T-cell (primary cell): ENCODE measurements at places on chromosomes 1 and 21.

DNA sequence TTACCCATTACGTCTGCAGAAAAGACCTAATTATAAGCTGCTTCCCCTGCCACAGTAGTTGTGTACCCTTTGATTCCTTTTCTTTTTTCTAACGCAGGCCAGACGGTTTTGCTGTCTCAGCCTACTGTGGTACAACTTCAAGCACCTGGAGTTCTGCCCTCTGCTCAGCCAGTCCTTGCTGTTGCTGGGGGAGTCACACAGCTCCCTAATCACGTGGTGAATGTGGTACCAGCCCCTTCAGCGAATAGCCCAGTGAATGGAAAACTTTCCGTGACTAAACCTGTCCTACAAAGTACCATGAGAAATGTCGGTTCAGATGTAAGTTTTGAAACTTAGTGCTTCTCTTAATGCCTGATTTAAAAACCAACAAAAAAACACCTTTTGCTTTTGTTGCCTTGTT lies 35.8 kb downstream of the ATF6 start:
- no peak for DNase-seq

DNA sequence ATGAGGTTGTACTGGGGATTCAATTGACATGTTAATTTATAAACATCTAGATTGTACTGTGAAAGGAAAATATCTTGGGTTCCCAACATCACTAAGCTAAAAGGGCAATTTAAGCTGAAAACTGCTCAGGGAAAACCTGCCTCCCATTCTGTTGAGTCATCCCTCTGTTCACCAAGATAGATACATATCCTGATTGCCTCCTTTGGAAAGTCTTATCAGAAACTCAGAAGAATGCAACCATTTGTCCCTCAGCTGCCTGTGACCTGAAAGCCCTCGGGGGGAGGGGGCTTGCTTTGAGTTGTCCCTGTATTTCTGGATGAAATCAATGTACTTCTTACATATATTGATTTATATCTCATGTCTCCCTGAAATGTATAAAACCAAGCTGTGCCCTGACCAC lies 187.0 kb upstream of the ETV3 start:
- DNase-seq = no peak

GRCh38 chr1:74392840-74393239 lies 119.6 kb downstream of the LRRC53 start:
- no peak for DNase-seq

- no peak for DNase-seq
Observed at GRCh38 chr1:12654657-12655056, 10.8 kb downstream of the AADACL4 start.

GRCh38 chr1:185432948-185433347 lies 115.9 kb upstream of the IVNS1ABP start:
- DNase-seq = no peak

- DNase-seq = no peak
Observed at GRCh38 chr1:164619006-164619784, 60.2 kb downstream of the PBX1 start.

DNA sequence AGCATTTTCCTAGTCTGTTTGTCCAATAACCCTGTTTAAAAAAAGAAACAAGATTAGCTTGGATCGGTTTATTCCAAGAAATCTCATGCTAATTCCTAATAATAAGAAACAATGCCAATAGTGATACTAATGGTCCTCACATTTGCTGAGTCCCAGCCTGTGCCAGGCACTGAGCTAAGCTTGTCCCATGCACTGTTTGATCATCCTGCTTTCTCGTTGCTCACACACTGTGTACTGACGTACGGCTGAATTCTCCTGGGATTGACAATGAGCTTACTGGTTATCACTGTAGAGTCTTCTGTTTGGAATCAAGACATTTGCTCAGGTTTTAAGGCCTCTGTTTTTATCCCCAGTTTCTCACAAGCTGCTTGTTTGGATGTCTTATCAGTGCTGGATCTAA lies 71.1 kb downstream of the CACNA1E start:
- DNase-seq = no peak

DNA sequence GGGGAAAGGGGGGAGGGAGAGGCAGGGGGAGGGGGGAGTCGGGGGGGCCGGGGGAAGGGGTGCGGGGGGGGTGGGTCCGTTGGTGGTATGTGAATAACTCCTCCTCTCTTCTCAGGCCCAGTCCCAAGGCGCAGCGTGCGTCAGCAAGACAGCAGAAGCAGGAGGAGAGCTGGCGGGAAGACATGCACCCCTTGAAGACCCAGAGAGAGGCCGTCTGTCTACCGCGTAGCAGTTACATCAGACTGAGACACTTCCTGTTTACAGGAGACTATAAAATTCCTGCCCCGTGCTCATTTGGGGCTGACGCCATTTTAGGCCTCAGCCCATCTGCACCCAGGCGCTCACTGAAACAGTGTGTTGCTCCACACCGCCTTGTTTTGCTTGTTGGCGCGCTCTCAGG lies 55.3 kb downstream of the SETD4 start:
- no peak for DNase-seq

DNA sequence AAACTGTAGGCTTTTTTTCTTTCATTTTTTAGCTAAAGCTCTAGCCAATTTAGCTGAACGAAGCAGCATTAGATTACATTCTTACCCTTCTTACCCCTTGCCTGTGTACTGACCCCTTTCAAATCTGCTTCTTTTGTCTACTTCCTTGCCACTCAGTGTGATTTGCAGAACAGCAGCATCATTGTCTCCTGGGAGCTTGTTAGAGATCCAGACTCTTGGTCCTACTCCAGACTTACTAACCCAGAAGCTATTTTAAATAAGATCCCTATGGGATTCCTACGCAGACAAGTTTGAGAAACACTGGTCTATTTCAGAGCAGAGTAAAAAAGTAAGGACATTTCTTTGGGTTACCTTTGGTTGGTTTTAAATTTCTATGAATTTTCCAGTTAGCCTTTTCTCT lies 13.8 kb downstream of the LRRC39 start:
- no peak for DNase-seq

DNA sequence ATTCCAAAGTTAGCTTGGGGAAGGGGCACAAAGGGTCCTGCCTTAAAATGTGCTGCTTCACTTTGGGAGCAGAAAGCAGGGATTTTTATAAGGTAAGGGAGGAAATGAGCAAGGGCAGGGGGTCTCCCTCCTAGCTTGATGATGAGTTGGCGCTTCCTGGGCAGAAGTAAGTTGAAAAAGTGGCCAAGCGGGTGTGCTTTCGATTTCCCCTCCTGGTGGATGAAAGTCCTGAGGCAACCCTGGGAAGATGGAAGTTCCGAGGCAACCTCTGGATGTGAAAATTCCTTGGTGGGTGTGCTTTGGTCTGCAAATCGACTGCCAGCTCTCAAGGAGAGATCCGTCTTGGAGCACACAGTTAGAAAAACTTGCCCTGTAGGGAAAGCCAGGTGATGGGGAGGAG lies 41.7 kb upstream of the CD2 start:
- no peak for DNase-seq

DNA sequence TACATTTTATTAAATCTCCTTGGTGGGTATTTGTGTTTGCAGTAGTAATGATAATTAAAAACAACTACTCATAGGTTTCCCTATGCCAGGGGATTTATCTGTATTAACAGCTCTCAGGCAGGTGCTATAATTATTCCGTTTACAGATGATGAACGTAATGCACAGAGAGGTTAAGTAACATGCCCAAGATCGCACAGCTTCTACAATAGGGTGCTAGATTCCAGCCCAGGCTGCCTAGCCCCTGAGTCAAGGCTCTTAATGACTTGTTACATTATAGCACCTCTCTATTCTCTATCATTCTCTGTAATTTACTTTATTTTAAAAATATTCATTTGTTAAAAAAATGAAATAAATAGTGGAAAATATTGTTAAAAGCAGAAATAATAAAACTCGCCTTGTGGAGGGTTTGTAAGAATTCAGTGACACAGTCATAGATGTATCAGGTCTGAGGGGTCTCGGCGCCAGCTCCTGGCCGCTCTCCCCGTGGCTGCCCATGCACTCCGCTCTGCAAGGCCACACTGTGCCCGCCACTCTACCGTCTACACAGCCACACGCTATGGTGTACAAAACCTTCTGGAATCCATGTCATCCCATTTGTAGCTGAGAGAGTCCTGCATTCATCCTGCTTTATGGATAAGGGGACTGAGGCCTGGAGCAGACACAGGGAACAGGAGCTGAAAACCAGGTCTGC lies 562.2 kb downstream of the MATN1 start:
- no peak for DNase-seq

- no peak for DNase-seq
Observed at GRCh38 chr1:157442065-157442464, 110.2 kb downstream of the FCRL5 start.

GRCh38 chr1:91007827-91008226 lies 14.0 kb downstream of the ZNF644 start:
- DNase-seq = no peak

DNA sequence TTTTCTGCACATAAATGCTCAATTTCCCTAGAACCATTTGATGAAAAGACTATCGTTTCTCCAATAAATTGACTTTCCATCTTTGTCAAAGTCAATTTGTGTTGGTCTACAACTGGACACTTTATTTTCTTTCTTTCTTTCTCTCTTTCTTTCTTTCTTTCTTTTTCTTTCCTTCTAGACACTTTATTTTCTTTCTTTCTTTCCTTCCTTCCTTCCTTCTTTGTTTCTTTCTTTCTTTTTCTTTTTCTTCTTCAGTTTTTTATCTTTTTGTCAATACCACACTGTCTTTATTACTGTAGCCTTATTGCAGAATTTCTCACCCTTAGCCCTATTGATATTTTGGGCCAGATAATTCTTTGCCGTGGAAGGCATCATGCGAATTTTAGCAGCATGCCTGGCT lies 73.5 kb downstream of the FASLG start:
- DNase-seq = no peak

DNA sequence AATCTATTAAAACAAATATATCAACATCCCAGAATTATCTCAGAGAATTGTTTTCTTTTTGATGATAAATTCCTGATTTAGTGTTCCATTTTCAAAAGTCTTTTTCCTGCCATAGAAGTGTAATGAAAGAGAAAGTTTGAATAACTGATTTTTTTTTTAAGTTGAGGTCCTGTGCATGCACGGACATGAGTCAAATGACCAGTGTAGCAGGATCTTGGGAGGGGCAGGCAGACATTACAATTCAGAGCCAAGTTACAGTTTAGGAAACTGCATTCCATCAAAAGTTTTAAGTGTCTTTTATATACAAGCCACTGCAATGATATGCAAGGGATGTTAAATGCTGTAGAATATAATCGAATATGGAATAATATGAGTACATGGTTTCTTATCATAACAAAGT lies 227.5 kb downstream of the HMCN1 start:
- no peak for DNase-seq

DNA sequence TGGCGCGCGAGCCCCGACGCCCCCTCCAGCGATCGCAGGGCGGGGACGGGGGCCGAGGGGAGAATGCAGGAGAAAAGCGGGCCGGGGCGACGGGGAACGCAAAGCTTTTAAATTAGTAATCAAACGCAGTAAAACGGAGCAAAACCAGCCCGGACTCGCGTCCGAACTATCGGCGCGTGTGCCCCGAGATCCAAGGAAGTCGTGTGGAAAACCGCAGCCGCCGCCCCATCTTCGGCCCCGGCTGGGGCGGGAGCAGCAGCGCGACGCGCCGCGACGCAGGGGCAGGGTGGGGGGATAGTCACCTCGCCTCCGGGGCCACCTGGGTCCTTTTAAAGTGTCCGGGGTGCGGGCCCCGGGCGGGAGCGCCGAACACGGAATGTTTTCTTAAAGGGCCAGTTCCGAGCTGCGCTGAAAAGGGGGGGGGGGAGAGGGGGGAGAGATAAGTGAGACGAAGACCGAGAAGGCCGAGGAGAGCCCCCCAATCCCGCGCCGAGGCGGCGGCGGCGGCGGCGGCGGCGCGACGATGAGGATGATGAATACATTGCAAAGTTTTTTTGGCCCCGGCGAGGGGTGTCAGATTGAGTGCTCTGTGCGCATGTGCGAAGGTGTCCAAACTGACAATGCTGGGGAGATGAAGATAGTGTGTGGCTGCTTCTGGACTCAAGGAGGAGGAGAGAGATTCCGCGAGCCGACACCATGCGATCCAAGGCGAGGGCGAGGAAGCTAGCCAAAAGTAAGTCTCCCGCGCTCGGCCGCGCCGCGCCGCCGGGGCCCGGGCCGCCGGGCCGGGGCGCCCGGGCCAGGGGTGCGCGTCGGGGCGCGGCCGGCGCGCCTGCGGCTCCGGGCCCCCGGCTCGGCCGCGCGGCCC lies at the start of gene PRDM16:
Gene PRDM16, plus strand, starts transcription at position 640 of the 868 bp plus-strand sequence. Its CDS starts 57 bp downstream, at position 697.
- DNase-seq = no peak

DNA sequence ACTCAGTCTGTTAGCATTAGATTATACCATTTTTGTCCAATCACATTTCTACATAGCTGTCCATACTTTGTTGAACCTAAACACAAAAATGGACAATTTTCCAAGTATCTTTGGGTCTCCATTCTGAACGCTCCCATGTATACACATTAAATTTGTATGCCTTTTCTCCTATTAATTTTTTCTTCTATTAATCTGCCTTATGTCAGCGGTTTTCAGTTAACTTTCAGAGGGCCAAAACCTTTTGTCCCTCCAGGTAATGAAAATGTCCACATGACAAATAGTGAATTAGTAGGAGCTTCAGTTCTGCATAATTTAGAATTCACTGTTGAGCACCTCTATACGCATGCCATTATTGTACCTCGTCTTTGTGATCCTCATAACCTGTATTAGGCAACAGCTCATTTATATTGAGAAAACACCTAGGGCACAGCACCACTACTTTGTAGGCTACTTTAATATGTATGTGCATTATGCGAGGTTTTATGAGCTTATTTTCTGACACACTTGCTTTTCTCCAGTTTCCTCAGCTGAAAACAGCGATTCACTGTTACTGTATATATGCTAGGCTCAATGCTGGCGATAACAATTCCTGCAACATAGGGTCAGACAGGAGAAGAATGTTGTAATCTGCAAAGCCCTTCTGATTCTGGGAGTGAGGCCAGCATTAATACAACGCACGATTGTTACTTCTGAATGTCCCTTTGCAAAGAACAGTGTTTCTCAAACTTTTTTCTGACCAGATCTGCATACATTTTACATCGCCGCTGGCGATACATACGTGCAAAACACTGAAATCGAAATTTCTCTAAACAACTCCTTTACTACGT lies 1.1 kb upstream of the ABCD3 start:
- DNase-seq = no peak

DNA sequence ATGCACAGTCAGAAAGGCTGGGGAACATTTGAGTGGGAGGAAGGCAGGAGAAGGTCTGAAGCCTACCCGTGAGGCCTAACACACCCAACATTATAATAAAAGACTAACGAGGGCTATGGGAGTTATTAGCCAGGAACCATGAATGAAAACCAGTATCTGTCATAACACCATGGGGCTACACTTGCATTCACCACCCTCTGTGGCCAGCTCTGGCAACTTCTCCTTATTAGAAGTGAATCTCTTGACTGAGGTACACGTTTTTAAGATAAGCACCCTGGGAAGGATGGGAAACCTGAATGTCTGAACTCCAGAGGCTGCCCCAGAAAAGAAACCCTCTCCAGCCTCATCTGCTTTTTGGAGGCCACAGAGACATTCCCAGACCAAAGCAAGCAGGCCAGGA lies 204.3 kb upstream of the RAB4A start:
- DNase-seq = no peak

- DNase-seq = no peak
Observed at GRCh38 chr1:48792961-48793360, 16.3 kb upstream of the BEND5 start.

- DNase-seq = no peak
Observed at GRCh38 chr1:209417761-209418160, 165.8 kb upstream of the CAMK1G start.

- no peak for DNase-seq
Observed at GRCh38 chr1:64590316-64590715, 120.4 kb downstream of the CACHD1 start.

GRCh38 chr1:22607154-22607553 lies 29.3 kb upstream of the C1QA start:
- no peak for DNase-seq
